WTC11 (cell line): ENCODE measurements at places on chromosomes 4 and X. TPM values are rescaled to one million over a fixed set of nuclear protein-coding genes. Genes with fewer than 3 reads are reported as not detected.

UNC5C gene
- 0.25 to 1.0 TPM (median 0.30 TPM) in 3 replicates for total RNA-seq

DNA sequence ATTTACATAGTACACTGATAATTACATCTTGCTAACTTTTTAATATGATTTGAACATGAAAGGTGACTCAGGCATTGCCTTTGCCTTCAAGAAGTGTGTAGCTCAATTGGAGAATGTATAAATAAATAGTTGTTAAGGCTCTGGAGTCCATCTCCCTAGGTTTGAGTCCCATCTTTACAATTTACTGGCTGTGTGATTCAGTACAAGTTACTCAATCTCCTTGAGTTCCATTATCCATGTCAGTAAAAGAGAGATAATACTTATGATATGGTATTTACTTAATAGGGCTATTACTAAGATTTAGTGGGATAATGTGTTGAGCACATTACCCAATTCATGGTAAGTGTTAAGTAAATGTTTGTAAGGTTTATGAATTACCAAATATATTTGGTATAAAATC, 1.9 kb upstream of the FGG start:
- no peak for DNase-seq

DNA sequence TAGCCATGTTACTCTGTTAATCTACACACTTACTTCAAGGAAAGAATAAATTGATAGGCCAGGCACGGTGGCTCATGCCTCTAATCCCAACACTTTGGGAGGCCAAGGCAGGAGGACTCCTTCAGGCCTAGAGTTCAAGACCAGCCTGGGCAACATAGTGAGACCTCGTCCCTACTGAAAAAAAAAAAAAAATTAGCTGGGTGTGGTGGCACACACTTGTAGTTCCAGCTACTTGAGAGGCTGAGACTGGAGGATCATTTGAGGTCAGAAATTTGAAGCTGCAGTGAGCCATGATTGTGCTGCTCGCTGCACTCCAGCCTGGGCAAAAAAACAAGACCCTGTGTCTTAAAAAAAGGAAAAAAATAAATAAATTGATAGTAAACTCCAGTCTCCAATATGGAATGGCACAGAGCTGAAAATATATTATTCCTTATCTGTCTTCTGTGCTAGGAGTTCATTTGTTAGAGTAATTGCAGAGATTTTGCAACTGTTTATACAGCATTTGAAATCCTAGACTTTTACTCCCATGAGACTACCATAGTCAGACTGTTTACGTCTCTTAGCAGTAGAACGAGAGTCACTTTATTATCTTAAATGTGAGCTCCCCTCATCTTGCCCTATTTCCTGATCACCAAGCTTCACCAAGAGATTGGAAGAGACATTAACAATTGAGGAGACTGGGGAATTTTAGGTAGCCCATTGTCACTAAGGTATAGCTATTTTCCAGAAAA, 18.8 kb upstream of the TMEM131L start:
- DNase-seq, result no peak

DNA sequence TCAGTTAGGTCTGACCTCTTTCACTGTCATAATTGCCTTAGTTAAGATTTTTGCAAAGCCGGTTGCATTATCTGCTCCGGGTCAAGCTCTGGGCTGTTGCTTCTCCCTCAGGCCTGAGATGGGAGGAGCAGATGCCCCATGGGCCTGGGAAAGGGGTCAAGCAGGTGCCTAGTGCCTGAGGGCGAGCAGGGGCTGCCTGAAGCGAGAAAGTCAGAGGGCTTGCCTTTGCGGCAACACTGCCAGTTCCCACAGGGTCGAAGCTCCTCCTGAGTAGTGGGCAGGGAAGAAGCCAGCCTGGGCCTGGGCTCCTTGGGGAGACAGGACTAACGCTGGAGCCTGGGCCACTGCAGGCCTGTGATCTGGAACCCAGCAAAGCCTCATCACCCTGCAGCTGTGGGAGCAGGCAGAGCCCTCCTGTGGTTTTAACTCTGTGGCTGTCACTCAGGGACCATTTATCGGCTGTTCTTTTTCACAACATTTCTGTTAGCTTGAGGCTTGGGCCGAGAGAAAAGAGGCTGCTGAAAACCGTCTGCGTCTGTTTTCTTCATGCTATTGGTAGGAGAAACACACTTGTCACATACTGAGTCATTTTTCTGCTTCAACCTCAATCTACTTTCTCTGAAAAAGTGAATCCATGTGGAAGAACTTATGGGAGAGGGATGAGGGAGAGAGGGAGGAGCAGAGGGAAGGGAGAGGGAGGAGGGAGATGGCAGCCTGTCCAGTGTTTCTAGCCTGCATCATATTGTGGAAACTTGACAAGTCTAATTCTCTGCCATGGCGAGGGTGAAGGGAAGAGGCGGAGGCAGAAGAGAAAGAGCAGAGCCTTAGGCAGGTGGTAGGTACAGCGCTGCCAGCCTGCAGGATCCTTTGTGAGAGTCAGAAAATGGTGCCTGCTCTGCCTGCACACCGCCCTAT, 68.4 kb downstream of the RHOH start:
- DNase-seq, result peak; percentile 31

- DNase-seq, result no peak
Measured at GRCh38 chrX:112235547-112235946, 153.0 kb upstream of the TRPC5 start.

RTL9 gene
- 0.07 to 0.24 TPM (median 0.11 TPM) in 3 replicates for total RNA-seq
